ENCODE measurements at places on chromosomes 12 and 14.
A peak's percentile ranks its signal among the peaks of the same experiment; 100 is the strongest.

DNA sequence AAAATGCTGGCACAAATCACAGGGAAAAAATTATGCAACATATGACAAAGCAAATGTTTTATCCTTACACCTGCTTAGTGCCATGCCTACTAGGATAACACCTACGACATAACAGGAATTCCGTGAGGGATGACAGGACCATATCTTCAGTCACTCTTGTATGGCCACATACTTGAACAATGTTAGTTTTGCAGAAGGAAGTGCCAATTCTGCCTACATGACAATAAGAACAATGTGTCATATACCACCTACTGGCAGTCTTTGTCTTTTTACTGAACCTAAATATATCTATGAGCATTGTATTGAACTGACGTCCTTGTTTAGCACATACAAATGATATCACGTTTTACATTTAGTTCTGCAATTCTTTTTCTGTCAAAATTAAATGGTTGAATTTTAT is 234.0 kb downstream of the ADAMTS20 start:
- H3K27me3 ChIP-seq, result no peaks in the 10 kb centered on the region
- H3K27ac ChIP-seq, result no peak overlapping the region
- DNase-seq, result no peak
- no peaks in the 10 kb centered on the region for H3K36me3 ChIP-seq
- H3K4me3 ChIP-seq, result no peak overlapping the region

DNA sequence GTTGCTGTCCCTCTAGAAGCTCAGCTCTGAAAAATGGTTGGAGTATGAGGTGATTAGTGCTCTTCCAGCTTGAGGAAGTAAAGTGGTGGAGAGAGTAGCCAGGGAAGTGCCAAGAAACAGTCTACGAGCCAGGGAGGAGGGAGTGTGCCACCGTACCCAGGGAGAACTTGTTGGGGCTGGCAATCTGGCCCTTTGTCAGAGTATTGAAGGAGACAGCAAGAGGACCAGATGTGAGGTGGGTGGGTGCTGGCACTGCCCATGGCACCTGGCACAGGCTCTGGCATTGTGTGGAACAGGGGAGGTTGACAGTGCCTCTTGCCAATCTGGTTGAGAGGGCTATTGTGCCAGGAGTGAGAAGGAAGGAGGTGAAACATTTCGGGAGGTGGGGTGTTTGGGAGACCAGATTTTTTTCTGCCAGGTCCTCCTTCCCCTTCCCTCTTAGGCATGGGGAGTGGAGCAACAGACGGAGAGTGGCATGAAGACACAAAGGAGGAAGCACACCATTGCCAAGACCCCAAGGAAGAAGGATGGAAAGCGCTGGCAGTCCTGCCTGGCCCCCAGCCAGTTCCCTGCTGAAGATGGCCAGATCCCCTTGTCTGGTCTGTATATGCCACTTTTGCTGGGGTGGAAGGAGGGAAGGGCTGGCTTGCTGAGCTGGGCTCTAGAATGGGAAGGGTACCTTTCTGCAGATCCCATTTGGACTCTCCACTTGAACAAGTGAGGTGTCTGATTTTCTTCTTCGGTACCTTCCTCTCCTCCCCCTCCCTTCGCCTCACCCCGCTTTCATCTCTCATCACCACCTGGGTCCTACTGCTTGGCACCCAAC is 37.5 kb downstream of the ZFHX2 start:
- no peak overlapping the region for H3K4me3 ChIP-seq
- H3K4me1 ChIP-seq, result no peaks in the 10 kb centered on the region
- H3K27ac ChIP-seq, result no peak overlapping the region
- no peak for DNase-seq
- no peaks in the 10 kb centered on the region for H3K27me3 ChIP-seq

DNA sequence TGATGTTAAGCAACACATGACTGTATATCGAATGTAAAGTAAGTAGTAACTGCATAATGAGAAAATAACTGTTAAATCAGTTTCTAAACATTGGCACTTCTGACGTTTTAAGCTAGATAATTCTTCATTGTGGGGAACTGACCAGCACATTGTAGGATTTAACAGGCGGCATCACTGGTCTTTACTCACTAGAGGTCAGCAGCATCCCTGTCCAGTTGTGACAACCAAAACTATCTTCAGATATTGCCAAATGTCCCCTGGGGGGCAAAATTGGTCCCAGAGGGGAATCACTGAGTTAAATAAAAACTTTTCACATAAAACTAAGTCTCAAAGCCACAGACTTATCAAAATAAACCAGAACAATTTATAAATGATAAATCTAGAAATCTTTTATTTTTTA is 65.3 kb downstream of the BLTP3B start:
- H3K36me3 ChIP-seq, result peaks cover 15% of the 10 kb centered on the region
- H3K27ac ChIP-seq, result no peak overlapping the region
- DNase-seq, result no peak
- no peak overlapping the region for H3K4me3 ChIP-seq
- H3K4me1 ChIP-seq, result no peaks in the 10 kb centered on the region

DNA sequence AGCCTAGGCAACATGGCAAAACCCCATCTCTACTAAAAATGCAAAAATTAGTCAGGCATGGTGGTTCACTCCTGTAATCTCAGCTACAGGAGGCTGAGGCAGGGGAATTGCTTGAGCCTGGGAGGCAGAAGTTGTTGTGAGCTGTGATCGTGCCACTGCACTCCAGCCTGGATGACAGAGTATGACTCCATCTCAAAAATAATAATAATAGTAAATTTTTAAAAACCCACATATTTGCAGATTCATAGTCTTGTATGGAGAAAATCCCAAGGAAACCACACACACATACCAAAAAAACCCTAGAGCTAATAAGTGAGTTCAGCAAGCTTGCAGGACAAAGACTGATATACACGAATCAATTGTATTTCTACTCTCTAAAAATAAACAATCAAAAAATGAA is 19.0 kb upstream of the MTHFD1 start:
- H3K27me3 ChIP-seq, result no peaks in the 10 kb centered on the region
- H3K36me3 ChIP-seq, result no peaks in the 10 kb centered on the region
- no peak overlapping the region for H3K4me3 ChIP-seq
- H3K27ac ChIP-seq, result no peak overlapping the region
- peak; percentile 6 for DNase-seq
- H3K4me1 ChIP-seq, result peaks cover 4% of the 10 kb centered on the region

- no peaks in the 10 kb centered on the region for H3K36me3 ChIP-seq
- H3K27me3 ChIP-seq, result no peaks in the 10 kb centered on the region
- no peak for DNase-seq
- peaks cover 15% of the 10 kb centered on the region for H3K4me1 ChIP-seq
- no peak overlapping the region for H3K4me3 ChIP-seq
Observed at GRCh38 chr12:31745242-31745641, 16.4 kb upstream of the AMN1 start.

- H3K27ac ChIP-seq, result no peak within 1 kb of the TSS
- H3K4me3 ChIP-seq, result no peak within 1 kb of the TSS
- DNase-seq, result no peak
- H3K36me3 ChIP-seq, result no peaks in the 10 kb centered on the region
- peaks cover 13% of the 10 kb centered on the region for H3K27me3 ChIP-seq
Observed at GRCh38 chr14:93788293-93788542, at the start of gene PRIMA1. TSS of gene PRIMA1 (minus strand) at chr14:93788485. CDS start at chr14:93787718, 767 bp downstream.
